ENCODE measurements at places on chromosomes 7 and 10. TPM values are rescaled to one million over a fixed set of nuclear protein-coding genes. Genes with fewer than 3 reads are reported as not detected.

SPDYE11 gene
- not detected for polyA plus RNA-seq

GIMAP4 gene
- not detected for polyA plus RNA-seq

HYAL4 gene
- polyA plus RNA-seq, result not detected

ANKRD22 gene
- not detected for polyA plus RNA-seq

Data from HepG2 (cell line).